NCI-H2081 treated with DMSO at 0.1 percent for 48 hours (cell line): ENCODE measurements at places on chromosomes 13 and 19.

DNA sequence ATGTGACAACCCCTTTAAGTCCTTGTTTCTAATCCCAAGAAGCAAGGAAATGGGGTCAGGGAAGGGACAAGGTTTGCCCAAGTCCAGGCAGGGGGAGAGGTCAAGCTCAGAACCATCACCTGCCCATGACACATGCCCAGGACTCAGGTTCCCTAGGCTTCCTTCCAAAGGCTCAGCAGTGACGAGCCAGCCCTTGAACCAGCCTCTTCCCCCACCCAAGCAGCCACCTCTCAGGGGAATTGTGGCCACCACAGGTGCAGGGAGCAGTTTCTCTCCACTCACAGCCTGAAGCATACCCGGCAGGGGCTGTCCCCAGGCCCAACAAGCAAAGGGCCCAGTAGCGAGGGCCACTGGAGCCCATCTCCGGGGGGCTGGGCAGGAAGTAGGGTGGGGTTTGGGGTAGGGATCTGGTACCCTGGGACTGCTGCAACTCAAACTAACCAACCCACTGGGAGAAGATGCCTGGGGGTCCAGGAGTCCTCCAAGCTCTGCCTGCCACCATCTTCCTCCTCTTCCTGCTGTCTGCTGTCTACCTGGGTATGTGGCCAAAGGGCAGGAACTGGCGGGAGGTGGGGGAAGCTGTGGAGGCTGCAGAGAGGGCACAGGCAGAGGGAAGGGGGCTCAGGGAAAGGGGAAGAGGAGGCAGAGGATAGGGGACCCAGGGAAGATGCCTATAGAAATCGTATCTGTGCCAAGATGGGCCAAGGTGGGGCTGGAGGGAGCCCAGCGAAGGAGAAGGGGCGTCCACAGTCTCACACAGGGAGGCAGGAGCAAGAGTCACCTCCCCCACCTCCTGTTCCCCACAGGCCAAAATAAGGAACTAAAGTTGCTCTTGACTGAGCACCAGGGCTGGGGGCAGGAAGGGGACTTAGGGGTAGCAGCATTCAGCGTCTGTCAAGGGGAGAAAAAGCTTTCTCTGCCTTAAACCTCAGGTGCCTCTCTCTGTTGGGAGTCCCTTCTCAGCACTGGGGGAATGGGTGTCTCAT, at the start of gene CD79A:
CD79A (plus strand) TSS at position 433 of the 986 bp plus-strand sequence; CDS start at position 459, 26 bp downstream.
- no peak for DNase-seq

GRCh38 chr13:110413676-110414040, 106.6 kb downstream of the COL4A2 start:
- no peak for DNase-seq

- no peak for DNase-seq
Observed at GRCh38 chr19:12730064-12730463, 4.4 kb downstream of the TRIR start.

DNA sequence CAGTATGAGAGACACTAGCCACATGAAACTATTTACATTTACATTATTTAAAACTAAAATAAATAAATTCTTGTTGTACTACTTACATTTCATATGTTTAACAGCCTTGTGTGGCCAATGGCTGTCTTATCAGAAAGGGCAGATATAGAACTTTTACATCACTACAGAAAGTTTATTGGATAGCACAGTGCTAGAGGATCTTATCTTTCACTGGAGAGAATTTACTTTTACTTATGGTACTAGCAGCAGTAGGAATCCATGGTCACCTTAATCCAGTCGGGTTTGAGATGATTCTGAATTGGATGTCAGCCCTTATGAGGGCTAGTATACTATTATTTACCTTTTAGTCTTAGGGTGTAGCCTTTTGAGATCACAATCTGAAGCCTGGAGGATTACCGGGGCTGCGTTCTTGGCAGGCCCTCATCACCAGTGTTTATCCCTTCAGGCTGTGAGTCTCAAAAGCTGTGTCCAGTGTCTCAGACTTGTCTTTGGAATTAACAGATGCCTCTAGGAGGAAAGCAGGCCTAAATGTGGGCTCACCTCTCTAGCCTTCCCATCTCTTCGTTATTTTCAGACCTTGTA, 21.7 kb downstream of the IFT88 start:
- no peak for DNase-seq

- DNase-seq: no peak
Observed at GRCh38 chr19:16541526-16542044, 652 bp downstream of the CHERP start.

- DNase-seq: peak; percentile 4
Observed at GRCh38 chr13:54945973-54946372, 1917.4 kb downstream of the OLFM4 start.
